ENCODE measurements at places on chromosomes 6 and 20.

GRCh38 chr6:153150752-153151440 lies 19.8 kb upstream of the RGS17 start:
- DNase-seq: no peak

DNA sequence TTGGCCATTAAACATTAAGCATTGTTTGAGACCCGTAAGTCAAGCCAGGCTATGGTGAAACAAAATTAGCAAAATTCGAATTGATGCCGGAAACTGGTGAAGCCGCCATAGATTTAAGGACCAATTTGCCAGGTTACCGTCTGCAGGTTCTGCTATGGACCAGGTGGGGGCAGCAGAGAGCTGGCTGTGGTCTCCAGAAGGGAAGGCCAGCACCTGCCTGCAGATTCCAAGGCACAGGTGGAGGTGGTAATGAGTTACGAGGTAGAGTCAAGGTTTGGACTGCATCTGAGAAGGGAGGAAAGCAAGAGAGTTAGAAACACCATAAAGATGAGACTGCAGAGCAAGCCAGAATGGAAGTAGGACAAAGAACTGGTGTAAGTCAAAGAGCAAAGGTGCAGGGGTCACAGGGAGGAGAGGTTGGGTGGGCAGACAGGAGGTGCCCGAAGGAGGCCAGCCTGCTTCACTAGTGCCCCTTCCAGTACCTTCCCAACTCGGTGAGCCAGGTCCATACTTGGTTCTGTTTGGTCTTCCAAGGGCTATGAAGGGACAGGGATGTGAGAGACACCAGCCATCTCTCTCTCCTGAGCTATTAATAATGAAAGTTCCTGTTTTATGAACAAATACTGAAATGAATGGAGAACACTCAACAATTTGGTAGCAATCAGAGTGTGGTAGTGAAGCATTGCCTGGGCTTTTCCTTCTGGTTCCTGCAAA lies 131.6 kb upstream of the ESR1 start:
- no peak for DNase-seq

DNA sequence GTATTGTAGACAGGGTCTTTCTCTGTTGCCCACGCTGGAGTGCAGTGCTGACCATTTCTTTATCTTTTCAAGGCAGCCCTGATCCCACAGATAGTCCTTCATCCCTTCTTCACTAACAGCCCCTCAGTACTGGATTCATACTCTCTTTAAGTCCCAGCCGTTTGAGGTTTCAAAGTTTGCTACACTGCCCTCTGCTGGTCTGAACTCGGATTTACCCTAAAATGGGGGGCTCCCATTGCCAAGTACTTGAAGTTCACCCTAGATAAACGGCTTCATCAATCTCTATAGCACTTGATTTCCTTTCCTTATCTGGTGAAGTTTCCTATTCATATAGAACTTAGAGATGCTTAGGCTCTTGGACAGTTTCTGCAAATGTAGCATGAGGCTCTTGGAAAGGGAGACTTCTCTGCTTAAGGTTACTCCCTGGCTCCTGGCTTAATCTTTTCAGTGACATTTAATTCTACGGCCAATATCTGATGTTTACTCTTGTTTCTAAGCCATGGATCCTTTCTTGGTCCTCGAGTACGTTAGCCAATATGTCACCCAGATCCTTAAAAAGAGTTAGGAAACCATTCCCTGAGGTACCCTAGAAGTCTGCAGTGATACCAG lies 21.4 kb upstream of the PREP start:
- peak; percentile 15 for DNase-seq

GRCh38 chr6:107120404-107120803 lies 5.1 kb upstream of the BEND3 start:
- no peak for DNase-seq

DNA sequence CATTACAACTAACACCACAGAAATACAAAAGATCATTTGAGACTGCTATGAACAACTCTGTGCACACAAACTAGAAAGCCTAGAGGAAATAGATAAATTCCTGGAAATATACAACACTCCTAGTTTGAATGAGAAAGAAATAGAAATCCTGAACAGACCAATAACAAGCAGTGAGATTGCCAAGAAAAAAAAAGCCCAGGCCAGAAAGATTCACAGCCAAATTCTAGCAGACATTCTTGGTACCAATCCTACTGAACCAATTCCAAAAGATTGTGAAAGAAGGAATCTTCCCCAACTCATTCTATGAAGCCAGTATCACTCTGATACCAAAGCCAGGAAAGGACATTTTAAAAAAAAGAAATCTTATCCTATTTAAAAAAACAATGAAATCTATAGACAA lies 7.0 kb upstream of the CDK19 start:
- no peak for DNase-seq

GRCh38 chr6:30893001-30893591 lies 8.8 kb downstream of the DDR1 start:
- DNase-seq: no peak

GRCh38 chr6:15969236-15969778 lies 159.6 kb upstream of the MYLIP start:
- no peak for DNase-seq

DNA sequence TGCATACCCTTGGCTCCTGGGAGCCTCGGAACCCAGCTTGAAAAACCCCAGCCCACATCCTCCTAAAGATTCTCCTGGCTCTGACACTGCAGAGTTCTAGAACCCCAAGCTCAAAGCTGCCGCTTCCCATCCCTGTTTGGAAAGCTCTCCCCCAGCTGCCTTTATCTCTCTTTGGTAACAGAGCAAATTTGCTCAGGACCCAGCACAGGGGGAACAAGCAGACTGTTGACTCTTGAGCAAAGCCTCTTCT lies 38.9 kb downstream of the HNF4A start:
- DNase-seq: no peak

DNA sequence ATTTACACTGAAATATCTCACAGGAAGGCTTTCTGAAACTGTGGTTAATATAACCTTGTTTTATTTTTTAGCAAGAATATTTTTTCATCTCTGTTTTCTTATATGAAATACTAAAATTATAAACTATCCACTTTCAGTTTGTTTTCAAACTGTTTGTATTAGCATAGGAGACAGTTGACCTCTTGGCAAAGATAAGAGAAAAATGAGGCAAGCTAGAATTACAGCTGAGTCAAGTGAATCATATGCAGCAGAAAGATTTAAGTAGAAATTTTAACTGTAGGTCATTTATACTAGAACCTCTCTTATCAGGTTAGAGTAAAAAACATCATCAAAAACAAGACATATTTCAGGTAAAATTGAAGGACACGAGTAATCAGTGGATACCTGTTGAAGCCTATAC lies 792.6 kb downstream of the PHF3 start:
- DNase-seq: no peak

- DNase-seq: no peak
These were observed 230.6 kb downstream of the TMEM242 start for GRCh38 chr6:157092736-157093135.

GRCh38 chr20:57654998-57655808 lies 35.0 kb upstream of the ZBP1 start:
- no peak for DNase-seq

GRCh38 chr6:100100776-100101175 lies 106.8 kb upstream of the MCHR2 start:
- DNase-seq: no peak

DNA sequence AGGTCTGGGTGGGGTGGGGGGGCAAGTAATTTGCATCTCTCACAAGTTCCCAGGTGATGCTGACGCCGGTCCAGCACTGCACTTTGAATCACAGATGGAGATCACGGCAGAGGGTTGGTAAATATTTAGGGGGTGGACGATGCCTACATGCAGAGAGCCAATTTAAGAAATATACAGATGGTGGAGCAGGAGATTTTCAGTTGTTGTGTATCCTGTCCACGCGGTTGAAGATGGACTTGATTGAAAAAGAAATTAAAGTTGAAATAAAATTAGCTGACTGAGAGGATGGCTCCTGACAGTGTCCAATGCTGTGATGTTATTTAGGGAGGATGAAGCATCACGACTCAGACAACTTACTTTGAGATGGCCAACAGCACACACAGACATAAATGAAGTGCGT lies 74.6 kb downstream of the PHACTR3 start:
- no peak for DNase-seq

GRCh38 chr20:48942730-48943129 lies 21.2 kb downstream of the ARFGEF2 start:
- no peak for DNase-seq

- DNase-seq: no peak
These were observed 23.9 kb upstream of the SSTR4 start for GRCh38 chr20:23011008-23011721.

DNA sequence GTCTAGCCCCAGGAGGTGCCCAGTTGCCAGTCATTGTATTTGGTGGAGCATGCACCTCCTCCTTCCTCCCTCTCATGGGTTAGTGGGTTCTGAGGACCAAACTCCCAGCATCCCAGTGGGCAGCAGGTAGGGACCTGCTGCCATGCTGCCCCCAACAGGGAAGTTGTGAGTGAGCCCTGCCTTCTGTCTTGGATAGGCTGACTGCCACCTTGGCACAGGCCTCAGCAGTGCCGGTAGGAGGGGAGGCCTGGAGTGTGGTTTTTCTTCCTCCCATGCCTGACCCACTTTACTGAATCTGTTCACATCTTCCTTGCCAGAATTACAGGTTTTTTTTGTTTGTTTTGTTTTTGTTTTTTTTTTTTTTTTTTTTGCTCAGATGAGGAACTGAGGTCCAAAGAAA lies 24.5 kb downstream of the PLCG1 start:
- no peak for DNase-seq

GRCh38 chr6:31057426-31058003 lies 47.2 kb downstream of the MUC22 start:
- DNase-seq: no peak

GRCh38 chr20:62805711-62806382 lies 1.2 kb downstream of the OGFR start:
- no peak for DNase-seq

DNA sequence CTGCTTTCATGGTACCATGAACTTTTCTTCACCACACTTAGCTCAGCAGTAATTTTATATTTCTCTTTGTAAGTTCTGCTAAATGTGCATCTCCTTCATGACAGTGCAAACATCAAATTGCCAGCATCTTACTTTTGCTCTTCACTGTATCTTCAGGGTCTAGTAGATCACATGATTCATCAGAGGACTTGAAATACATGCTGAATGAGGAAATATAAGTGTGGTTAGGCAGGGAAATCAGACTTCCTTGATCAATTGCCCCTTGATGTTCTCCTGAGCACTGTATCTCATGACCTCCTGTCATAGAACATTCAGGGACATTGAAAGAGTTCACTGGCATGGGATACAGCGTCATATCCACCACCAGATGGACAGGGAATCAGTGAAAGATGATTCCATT lies 25.3 kb upstream of the POLR1H start:
- no peak for DNase-seq

- no peak for DNase-seq
These were observed 22.1 kb upstream of the ZNF76 start for GRCh38 chr6:35237476-35237875.

DNA sequence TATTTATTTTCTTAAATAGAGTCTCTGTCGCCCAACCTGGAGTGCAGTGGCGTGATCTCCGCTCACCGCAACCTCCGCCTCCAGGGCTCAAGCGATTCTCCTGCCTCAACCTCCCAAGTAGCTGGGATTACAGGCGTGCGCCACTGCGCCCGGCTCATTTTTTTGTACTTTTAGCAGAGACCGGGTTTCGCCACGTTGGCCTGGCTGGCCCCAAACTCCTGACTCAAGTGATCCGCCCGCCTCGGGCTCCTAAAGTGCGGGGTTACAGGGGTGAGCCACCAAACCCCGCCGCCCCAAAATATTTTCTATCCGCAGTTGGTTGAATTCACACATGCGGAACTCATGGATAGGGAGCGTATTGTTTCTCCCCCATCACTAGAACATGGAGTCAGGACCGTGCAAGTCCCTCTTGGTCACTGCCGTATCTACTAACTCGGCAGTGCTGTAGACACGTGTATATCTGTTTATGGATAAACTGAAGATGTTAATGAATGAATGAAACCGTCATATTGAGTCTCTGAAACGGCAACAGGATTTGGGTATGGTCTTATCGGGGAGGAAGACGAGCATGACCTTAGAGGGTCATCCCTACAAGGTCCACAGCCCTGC lies 904 bp downstream of the MKKS start:
- DNase-seq: no peak

DNA sequence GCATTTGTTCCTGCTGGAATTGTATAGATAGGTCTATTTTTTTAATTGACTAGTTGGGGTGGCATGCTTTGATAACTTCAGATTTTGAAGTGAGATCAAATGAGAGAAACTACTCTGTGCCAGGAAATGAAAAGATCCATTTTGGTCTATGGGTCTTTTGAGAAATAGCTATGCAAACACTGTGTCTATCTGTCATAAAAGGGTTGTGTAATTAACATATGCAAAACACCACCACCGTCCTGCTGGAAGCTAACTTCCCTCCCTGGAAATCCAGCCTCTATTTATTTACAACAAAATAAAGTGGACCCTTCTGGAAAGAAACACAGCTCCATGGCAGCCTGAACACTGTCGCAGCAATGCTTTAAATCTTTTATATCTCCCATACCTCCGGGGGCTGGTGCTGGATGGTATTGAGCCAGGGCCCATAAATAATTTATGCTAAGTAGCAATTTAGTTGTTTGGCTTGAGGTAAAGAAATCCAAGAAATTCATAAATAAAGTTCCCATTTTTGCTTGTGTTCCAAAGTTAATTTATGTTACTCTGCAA lies 244.2 kb upstream of the POU3F2 start:
- no peak for DNase-seq

- DNase-seq: no peak
These were observed 71.5 kb downstream of the FILIP1 start for GRCh38 chr6:75422024-75422639.

DNA sequence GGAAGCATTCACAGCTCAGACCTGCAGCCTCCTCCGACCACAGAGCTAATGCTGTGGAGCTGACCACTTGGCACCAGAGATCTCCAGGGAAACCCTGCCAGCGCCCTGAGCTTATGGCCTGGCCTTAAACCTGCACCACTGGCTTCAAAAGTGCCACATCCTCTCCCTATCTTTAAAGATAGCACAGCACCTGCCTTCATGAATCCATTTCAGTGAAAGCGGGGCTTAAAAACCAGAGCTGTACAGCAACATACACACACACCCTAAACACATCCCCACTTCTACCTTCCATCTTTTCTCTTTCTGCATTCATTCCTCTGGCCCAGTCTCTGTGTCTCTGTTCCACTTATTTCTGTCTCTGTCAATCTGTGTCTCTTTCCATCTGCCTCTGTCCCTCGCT lies 59.8 kb upstream of the CCDC167 start:
- DNase-seq: no peak

GRCh38 chr20:59777814-59778575 lies 155.4 kb downstream of the SYCP2 start:
- no peak for DNase-seq

GRCh38 chr6:42296614-42297013 lies 79.0 kb upstream of the MRPS10 start:
- no peak for DNase-seq

DNA sequence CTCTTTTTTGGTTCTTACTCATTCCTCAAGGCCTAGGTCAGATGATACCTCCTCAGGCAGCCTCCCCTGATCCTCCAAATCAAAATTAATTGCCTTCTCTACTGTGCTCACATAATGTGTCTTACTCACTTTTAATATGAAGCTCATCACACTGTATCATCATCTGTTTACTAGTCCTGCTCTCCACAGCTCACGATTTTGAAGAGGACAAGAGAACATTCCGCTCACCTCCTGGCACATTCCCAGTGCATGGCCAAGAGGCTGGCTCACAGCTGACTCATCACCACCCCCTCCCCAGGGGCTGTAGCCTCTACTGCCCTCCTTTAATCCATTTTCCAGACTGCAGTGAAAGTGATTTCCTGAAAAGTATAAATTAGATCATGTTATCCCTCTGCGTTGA lies 133.1 kb downstream of the ALDH8A1 start:
- no peak for DNase-seq

- DNase-seq: no peak
These were observed 1.1 kb downstream of the DPM1 start for GRCh38 chr20:50957276-50957675.

Data from stimulated activated CD8-positive, alpha-beta memory T cell treated with anti-CD3 and anti-CD28 coated beads, Interleukin-4, amount 100 ng/mL, for 4 hours (primary cell).